ENCODE measurements at places on chromosomes 11 and 22.

- DNase-seq, result no peak
These were observed 897.3 kb downstream of the METTL15 start for GRCh38 chr11:29005401-29005980.

DNA sequence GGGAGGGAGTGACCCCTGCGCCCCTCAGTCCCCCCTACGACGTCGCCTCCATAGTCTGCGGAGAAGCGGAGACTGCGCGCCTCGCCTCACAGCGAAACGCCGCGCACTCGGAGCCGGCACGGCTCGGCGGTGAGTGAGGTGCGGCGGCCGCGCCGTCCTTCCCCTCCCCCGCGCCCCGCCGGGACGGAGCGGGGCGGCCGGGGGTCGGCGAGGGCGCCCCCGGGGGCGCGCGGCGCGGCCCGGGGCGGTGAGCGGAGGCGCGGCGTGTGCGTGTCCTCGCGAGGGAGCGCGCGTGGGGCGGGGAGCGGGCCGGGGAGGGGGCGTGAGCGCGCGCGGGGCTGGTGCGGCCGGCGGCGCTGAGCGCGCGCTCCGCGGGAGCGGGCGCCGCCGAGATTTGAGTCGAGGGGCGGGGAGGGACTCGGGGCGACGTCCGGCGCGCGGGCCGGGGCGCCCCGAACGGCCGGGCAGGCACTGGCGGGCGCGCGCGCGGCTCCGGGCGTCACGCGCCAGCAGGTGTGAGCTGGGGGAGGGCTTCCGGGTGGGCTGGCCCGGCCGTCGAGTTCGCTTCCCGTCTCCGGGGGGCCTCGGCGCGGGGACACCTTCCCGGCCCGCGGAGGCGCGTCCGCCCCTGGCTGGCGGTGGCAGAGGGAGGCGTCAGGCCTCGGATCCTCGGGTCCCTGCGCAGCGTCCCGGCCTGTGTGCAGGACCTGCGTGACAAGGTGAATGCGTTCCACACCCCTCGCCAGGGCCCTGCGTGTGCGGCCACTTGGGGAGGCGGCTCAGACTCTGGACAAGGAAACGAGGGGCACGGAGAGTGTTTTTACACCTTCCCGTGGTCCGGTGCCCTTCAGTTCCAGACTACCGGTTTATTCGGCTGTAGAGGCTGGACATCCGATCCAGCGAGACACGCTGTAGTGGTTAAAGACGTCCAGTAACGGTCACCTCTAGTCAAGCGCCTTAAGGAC lies 50.4 kb downstream of the FAM83F start:
- no peak for DNase-seq

- no peak for DNase-seq
These were observed 54.2 kb upstream of the CLDN5 start for GRCh38 chr22:19578180-19579004.

DNA sequence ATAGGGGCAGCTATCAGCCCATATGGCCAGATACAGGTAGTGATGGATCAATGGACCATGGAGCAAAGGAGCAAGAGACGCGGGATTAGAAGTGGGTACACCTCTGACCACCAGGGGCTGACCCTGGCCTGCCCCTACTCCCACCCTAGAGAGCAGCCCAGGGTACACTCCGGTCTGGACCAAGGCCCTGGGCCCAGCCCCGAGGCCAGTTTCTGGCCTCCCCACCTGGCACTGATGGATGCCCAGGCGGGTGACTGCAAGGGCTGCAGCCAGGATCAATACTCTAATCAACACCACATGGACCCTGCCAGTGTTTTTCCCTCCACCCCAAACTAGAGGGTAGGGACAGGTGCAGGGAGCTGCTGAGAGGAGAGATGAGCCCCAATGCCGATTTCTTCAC lies 74.1 kb upstream of the NECTIN1 start:
- no peak for DNase-seq

- no peak for DNase-seq
These were observed 548.0 kb upstream of the LUZP2 start for GRCh38 chr11:23948851-23949250.

DNA sequence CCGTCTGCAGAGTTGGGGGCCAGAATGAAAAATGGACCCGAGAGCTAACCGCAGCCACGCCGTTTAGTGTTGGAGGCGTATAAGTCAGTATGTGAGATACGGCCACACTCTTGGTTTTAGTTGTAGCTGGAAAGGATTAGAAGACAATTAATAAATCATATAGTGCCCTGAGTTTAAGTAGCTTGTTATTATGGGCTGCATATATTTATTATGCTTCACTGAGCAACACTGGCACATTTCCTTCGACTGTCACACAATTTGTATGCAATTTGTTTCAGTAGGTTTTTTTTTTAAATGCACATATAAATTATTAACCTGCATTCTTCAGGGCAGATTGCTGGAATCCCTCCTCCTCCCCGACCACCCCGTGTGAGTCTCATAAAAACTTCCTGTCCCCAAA lies 56.9 kb downstream of the PKNOX2 start:
- no peak for DNase-seq

- DNase-seq, result no peak
These were observed 3.1 kb upstream of the IRAG1 start for GRCh38 chr11:10696468-10697322.

DNA sequence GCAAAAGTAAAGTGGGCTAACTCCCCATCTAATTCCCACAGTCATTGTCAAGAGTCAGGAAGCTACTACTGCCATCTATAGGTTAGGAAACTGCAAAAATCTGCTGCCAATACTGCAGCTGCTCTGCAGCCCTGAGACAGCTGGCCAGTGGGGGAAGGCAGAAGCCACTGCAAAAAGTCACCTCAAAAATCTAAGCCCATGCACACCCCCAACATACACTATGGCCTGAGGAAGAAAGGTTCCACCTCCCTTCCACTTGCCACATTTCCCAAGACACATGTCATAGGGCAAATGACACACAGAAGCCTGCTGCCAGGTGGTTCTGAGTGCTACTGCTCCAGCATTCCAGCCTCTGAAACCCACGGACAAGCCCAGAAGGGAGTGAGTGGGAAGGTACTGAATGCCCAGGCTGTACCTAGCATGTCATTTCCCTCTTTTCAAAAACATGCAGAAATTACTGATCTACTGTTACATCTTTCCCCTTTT lies 36.9 kb downstream of the DGCR2 start:
- peak; percentile 19 for DNase-seq

DNA sequence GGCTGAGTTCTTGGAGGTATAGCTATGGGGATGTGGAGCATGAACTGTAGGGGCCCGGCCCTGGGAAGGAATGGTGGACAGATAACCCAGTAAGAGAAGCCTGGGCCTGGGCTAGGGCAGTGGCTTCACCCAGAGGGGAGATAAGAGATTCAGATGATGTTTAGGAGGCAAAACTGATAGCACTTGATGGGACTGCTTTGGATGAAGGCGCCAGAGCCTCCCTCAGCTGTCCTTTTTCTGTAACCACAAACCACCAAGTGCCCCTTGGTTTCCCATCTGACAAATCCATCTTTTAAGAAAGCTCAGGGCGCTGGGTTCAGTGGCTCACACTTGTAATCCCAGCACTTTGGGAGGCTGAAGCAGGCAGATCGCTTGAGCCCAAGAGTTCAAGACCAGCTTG lies 23.4 kb downstream of the RELT start:
- DNase-seq, result no peak

- no peak for DNase-seq
These were observed 12.0 kb upstream of the STK33 start for GRCh38 chr11:8605971-8606563.

GRCh38 chr11:74175920-74176319 lies 4.8 kb downstream of the PPME1 start:
- DNase-seq, result no peak

DNA sequence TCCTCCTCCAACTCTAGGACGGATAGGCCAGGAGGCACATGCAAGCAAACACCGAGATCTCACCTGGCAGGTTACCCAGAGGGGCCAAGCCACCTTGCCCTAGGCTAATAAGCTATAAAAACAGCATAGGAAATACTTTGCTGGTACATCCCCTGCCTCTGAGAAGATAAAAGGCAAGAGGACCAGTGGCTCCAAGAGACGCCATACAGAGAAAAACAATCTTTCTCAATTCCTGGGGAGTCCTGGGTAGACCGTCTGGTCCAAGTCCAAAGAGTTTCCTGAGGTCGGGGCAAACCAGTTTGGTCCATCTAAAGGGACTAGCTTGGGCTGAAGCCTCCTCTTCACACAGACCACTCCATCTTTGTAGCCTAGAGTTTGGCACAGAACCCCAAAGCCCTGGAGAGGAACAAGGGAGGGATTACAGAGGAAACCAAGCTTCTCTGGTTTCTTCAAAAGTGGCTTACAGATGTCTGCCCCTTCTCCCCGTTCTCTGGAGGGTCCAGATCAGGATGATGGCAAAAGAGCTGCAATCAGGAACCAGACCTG lies 40.4 kb downstream of the NUMA1 start:
- no peak for DNase-seq

DNA sequence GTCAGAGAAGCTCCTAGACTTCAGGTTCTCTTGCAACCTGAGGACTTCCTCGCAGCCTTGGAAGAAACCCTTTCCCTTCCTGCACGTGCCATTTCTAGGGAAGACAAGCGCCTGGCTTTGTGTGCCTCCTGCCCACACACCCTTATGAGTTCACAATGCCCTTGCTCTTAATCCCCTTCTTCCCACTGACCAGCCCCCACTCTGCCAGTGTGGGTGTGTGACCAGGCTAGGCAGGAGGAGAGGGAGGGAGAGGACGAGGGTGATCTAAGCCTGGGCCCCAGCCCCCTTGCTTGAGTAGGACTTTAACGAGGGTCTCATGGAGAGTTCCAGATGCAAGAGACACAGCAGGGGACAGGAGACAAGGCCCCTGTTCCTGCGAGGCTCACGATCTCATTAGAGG lies 30.2 kb downstream of the TP53I11 start:
- no peak for DNase-seq

DNA sequence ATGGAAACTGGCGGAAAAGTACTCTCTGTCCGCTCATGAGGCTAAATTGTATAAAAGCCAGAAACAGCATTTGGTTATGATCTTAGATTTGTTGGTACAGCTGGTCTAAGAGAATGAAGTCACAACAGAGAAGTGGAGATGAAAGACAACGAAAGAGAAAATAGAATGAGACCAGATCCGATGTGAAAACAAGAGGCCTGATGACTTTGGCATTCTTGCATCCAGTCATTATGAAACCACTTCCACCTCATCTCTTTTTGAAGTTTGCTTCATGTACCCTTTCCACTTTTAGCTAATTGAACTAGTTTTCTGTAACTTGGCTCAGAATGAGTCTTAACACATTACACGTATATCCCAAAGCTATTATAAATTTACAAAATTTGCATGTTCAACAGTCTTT lies 1431.7 kb downstream of the LRRC4C start:
- DNase-seq, result no peak

DNA sequence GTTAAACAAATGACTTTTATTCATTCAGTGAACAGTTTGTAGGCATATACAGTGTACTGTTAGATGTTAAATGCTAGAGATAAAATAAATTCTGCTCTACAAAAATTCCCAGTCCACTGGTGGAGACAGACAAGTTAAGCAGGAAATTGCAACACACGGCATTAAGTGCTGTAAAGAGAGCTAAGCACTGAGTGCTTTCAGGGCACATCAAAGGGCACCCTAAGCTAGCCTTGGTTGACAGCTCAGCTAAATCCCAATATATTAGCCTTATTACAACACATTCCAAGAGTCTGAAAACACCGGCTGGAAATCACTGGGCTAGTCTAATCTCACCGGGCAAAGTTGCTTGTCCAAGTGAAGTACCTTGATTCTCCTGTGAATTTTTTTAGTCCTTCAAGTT lies 55.1 kb downstream of the NOX4 start:
- no peak for DNase-seq

DNA sequence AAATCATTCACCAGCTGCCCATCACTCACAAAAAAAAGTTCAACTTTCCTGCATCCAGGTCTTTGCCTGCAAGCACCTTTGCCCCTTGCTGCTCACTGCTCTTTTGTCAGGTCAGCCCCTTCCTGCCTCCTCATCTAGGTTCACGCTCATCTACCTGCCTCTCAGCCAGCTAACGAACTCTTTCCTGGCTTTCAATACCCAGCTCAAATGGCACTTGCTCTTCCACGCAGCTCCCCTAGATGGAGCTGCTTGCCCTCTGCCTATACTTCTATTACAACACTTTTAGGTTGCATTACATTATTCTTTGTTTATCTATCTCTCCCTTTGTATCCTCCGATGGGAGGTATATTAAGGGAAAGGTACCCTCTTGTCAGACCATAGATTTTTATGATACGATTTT lies 78.9 kb upstream of the TBCEL start:
- DNase-seq, result no peak

DNA sequence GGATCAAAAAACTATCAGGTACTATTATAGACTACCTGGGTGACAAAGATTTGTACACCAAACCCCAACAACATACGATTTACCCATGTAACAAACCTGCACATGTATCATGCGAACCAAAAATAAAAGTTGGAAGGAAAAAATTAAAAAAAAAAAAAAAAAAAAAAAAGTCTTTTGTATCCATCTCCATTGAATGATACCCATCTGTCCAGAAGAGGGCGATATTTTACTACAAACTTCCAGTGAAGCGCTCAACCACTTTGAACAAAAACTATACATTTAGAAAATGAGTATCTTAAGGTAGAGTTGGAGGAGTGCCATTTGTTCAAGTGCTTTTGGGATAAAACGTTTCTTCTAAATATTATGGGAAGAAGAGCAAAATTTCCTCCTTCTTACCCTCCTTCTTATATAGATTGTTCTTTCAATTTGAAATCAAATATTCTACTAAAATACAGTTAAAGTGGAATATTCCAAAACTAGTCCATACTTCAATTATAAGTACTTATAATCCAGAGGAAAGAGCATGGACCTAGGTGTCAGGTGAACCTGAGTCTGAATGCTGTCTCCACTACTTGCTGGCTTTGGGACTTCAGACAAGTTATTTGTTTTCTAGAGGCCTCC lies 23.3 kb downstream of the ARL14EP start:
- peak; percentile 17 for DNase-seq

- no peak for DNase-seq
These were observed 373.2 kb downstream of the LUZP2 start for GRCh38 chr11:24870048-24870447.

- no peak for DNase-seq
These were observed 156.5 kb downstream of the RRAS2 start for GRCh38 chr11:14202251-14203196.

- no peak for DNase-seq
These were observed 151.6 kb downstream of the FAT3 start for GRCh38 chr11:92376146-92376599.

GRCh38 chr11:20289732-20290131 lies 73.8 kb upstream of the HTATIP2 start:
- no peak for DNase-seq
